ENCODE measurements at places on chromosomes 4 and X.

GRCh38 chrX:13260598-13260997 is 59.3 kb downstream of the ATXN3L start:
- no peak for DNase-seq

DNA sequence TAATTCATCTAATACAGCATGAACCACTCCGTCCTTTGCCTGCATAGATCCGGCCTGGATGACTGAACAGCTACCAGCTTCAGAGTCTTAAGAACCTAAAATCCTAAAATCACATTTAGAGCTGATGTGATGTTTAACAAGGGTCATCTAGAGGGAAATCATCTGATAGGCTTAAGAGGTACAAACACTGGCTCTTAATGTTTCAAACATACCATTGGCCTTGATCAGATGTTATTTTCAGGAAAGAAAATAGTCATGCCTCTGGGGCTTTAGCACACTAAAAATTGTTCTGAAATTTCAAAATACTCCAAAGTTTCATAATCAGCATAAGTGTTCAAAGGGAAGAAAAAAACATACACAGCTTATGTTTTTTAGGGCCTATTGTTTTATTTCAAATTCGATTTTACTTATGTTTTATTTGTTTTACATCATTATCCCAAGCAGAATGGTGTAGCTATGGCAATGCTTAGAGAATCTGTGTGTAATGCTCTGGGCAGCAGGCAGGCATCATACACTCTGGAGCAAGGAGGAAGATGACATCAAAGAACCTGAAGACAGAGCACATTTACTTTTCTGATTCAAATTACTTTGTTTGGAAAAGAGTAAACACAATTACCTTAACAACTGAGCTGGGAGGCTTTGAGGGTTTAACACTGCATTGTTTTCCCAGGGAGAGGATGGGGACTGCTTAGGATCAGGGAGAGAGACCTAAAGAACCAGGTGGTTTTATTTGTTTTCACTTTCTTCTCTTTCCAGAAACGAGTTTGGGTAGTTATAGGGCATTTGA is 25.3 kb upstream of the LEF1 start:
- DNase-seq, result no peak

- no peak for DNase-seq
Measured at GRCh38 chrX:113058634-113059033, 218.0 kb upstream of the AMOT start.

DNA sequence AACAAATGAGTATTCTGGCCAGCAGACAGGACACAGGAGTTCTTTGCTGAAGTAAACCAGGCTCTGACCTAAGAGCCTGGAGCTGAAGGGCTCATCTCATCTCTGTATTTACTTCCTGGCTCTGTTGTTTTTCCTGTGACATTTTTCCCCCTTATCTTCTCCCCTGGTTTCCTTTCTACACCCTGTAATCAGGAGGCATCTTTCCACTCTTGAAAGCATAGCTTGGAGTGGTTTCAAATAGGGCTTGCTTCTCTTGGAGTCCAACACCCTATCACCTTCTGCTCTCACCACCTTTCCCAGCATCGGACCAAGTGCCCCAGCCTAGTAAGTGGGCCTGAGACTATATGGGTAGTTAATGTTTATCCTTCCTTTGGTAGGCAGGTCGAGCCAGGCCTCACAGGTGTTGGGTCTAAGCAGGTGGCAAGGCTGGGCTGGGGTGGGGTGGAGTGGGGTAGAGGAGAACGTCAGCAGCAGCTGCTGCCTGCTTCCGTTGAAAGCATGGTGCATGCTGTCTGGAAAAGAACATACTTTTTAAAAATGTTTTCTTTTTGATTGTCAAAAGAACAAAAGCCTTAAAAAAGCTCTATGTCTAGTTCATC is 1.2 kb downstream of the DRP2 start:
- no peak for DNase-seq
